ENCODE measurements at places on chromosomes 2 and 18.

DNA sequence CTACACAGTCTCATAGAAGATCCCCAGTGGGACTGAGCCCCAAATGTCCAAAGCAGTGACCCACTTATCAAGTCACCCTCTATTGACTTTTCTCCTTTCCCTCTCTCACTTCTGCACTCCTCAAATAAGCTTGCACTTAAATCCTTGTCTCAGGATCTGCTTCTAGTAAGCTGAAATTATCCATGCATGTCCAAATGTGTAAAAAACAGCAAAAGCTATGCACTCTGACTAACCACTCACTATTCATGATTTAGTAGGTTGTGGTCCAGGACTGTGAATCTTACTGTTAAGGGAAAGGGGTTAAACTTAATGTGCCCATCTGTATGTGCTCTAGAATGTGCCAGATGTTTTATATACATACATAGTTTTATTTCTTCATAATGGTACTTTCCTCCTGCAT, 115.4 kb downstream of the SCG2 start:
- DNase-seq: no peak

DNA sequence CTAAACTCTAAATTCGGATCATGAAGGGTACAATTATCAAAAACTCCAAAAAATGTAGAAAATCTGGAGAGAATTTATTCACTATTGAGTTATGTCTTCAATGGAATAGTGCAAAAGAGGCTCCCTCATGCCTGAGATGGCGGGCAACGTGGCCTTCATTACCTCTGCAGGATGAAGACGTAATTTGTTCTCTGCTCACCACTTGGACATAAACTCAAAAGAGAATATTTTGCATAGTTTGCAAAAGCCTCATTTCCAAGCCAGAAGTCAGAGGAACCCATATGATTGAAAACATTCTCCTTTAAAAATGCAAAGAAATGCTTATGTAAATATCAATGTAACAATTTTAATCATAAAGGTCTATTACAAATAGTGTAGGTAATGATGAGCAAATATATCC, 58.7 kb downstream of the SLC25A12 start:
- no peak for DNase-seq

GRCh38 chr2:43184339-43184895, 42.0 kb downstream of the ZFP36L2 start:
- peak; percentile 69 for DNase-seq

- DNase-seq: no peak
These were observed 14.4 kb downstream of the IL36B start for GRCh38 chr2:113038291-113038690.

DNA sequence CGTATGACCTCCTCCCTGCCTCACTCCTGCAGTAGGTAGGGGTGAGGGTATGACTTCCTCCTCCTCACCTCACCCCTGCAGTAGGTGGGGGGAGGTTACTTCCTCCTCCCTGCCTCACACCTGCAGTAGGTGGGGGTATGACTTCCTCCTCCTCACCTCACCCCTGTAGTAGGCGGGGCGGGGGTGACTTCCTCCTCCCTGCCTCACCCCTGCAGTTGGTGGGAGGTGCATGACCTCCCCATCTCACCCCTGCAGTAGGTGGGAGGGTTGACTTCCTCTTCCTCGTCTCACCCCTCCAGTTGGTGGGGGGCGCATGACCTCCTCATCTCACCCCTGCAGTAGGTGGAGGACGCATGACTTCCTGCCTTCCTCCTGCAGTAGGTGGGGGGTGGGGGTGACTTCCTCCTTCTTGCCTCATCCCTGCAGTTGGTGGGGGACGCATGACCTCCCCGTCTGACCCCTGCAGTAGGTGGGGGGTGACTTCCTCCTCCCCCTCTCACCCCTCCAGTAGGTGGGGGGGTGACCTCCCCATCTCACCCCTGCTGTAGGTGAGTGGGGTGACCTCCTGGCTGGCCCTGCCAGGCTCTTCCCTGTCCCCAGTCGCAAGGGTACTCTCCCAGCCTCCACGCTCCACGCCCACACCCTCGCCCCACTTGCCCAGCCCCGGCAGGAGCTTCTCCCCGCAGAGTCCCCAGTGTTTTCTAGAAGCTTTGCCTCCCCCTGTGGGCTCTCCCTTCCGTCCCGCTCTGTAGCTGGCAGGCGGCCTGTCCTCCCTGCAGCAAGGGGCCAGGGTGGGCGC, 39.3 kb downstream of the TSHZ1 start:
- no peak for DNase-seq

DNA sequence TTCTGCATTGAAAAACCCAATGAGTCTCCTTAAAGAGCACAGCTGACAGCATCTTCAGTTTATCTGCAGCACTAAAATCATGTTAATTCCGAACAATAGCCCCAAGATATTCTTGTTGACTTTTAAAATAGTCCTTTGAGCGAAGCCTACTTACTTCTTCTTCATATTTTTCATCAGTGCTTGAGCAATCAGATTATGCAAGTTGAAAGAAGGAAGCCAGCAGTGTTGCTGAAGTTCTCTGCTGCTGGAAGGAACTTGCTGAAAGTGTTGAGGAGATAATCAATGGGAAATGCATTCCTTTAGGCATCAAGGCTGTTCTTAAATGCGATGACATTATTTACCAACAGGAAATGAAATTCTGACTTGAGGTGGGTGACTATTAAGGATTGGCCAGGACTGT, 105.9 kb upstream of the SNTG2 start:
- DNase-seq: no peak

GRCh38 chr2:223065107-223065506, 13.1 kb downstream of the KCNE4 start:
- DNase-seq: no peak

- no peak for DNase-seq
These were observed 159.1 kb upstream of the CREB1 start for GRCh38 chr2:207370646-207371045.

- no peak for DNase-seq
These were observed 13.7 kb upstream of the LRRFIP1 start for GRCh38 chr2:237613679-237614078.

DNA sequence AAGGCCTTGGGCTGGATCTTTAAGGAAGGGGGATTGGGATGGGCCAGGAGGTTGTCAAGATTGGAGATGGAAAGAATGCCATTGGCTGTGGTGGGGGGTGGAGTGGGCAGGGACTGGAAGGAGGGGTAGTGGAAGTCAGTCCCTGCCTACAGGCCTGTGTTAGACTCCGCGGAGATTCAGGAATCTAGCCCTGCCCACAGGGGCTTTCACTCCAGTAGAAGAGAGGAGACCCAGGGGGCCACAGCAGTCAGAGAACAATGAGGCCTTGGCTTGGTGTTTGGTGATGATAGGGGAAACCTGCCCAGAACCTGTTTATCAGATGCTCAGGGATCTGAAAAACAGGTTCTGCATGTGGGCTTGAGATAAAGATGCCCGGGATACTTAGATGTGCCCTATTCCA, 6.1 kb downstream of the STEAP3 start:
- no peak for DNase-seq

GRCh38 chr18:63158676-63159291, 160.8 kb downstream of the BCL2 start:
- no peak for DNase-seq

GRCh38 chr18:60246606-60247005, 126.0 kb downstream of the MC4R start:
- DNase-seq: no peak

- DNase-seq: no peak
These were observed 58.5 kb downstream of the DYNC1I2 start for GRCh38 chr2:171745806-171746205.

DNA sequence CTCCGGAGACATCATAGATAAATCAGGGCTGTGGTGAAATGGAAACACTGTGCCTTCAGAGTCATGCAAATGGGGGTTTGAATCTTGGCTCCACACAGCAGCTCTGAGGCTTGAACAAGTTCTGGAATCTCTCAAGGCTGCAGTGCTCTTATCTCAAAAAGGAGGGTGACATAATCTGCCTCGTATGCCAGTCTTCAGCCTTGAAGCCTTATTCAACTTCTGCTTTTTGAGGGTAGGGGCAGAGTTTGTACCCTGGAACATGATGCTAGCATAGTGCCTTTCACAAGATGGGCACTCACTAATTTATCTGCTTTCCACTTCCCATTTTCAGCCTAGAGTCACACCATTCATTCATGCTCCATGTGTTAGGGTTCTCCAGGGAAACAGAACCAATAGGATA, 42.3 kb downstream of the GATA6 start:
- no peak for DNase-seq

- no peak for DNase-seq
These were observed 27.1 kb upstream of the CREB1 start for GRCh38 chr2:207502577-207503198.

- no peak for DNase-seq
These were observed 190.0 kb downstream of the SEPTIN10 start for GRCh38 chr2:109423556-109424359.

- DNase-seq: no peak
These were observed 2.9 kb upstream of the FAM124B start for GRCh38 chr2:224404796-224405195.

DNA sequence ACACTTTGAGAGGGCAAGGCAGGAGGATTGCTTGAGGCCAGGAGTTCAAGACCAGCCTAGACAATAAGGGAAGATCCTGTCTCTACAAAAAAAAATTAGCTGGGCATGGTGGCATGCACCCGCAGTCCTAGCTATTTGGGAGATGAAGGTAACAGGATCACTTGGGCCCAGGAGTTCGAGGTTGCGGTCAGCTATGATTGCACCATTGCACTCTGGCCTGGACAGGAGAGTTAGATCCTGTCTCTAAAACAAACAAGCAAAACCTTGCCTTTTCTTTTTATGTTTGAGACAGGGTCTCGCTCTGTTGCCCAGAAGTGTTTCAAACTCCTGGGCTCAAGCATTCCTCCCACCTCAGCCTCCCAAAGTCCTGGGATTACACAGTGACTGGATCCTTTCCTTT, 14.5 kb upstream of the THADA start:
- no peak for DNase-seq

- DNase-seq: no peak
These were observed 50.0 kb downstream of the RHBDD1 start for GRCh38 chr2:226885769-226886435.

GRCh38 chr18:59834267-59834666, 65.5 kb upstream of the PMAIP1 start:
- DNase-seq: no peak

DNA sequence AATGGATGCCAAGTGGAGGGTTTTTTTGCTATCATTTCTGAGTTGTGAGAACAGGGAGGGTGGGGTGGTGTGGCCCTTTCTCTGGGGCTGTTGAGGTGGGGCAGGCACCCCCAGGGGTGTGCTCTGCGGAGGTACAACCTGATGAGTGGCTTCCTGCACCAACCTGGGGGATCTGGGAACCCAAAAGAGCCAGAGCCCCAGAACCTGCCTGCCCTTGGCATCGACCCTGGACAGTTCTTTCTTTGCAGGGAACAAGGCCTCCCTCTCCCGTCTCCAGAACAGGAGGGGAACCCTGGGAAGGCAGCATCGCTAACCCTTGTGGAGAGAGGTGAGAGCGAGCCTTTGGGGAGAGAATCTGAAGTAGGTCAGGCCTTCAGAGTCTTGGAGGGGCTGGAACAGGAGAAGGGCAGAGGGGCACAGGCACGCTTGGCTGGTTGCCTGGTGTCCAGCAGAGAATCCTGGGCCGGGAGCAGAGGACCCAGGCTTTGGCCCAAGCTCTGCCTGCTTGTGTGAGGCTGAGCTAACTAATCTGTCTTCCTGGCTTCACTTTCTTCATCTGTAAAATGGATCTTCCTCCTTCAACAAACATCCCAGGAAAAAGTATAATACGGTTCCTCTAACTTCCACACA, 84.9 kb downstream of the RHOB start:
- DNase-seq: no peak

- no peak for DNase-seq
These were observed 922 bp downstream of the HS1BP3 start for GRCh38 chr2:20649976-20650375.

- no peak for DNase-seq
These were observed 4.7 kb downstream of the HMSD start for GRCh38 chr18:63953811-63954210.

DNA sequence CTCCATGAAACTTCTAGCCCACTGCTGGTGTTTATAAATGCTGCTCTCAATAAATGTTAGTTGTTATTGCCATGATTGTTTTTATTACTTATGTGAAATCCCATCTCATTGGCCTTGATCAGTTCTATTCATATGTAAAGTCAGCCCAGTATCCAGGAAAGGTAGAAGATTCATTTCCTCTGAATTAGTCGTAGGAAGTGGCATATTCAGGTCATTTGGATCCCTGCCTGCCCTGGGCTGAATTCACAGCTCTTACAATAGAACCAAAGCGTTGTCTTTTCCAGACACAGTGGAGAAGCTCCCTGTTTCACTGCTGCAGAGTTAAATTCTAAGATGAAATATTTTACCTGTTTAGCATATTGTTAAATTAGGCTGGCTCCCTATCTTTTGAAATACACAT, 70.3 kb downstream of the MAIP1 start:
- DNase-seq: no peak

GRCh38 chr2:217992061-217992460, 10.7 kb downstream of the TNS1 start:
- DNase-seq: no peak

GRCh38 chr18:69916412-69916811, 31.3 kb downstream of the CD226 start:
- no peak for DNase-seq

- peak; percentile 53 for DNase-seq
These were observed 22.6 kb upstream of the SUCLG1 start for GRCh38 chr2:84481702-84482101.

- DNase-seq: no peak
These were observed 48.7 kb upstream of the GLS start for GRCh38 chr2:190831941-190832340.

- no peak for DNase-seq
These were observed 158.4 kb downstream of the LNPK start for GRCh38 chr2:175843625-175844024.

Measured in H54 (cell line).